NCI-H446 (cell line): ENCODE measurements at places on chromosomes 4 and X.

- DNase-seq: no peak
Observed at GRCh38 chr4:107877361-107877760, 52.6 kb downstream of the SGMS2 start.

GRCh38 chr4:84220990-84221389 is 278.1 kb downstream of the NKX6-1 start:
- no peak for DNase-seq

DNA sequence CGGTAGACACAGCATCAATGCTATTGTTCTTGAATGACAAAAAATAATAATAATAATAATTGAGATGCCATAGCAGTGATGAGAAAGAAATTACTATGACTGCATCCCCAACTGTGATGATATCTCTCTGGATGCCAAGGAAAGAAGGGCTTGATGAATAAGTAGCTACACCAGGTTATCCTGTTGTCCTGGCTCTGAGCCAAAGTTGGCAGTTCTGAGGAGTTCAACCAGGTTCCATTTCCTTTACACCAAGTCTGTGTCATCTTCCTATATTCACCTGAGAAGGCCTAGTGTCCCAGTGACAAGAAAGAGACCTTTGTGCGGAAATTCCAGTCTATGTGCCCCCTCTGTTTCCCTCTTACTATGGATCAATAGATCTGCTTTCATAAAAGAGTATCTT is 3.4 kb upstream of the MAML3 start:
- no peak for DNase-seq

DNA sequence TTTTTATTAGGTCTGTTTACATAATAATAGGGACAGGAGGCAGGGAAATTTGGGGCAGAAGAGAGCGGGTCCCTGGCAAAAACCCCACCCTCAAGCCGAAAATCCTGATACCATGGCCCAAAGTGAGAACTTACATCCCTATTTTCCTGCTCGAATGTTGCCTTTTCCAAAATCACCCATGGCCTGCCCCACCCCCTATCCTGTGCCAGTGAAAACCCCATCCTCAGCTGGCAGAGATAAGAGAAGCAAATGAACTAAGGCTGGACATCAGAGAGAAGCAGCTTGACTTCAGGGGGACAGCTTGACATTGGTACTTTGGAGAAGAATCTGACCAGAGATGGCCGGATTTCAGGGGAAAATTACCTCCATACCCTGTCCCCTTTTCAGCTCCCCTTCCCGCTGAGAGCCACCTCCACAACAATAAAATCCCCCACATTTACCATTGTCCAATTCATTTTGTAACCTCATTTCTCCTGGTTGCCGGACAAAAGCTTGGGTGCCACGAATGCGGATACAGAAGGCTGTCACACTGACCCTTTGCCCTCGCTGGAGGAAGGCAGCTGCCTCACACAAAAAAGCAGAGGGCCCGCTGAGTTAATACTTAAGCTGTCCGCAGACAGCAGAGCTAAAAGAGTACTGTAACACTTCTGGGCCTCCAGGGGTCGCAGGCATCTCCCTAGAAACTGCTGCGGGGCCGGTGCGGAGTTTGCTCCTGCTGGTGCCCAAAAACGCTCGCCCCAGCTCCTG is 196.2 kb downstream of the SNCA start:
- no peak for DNase-seq

- no peak for DNase-seq
Observed at GRCh38 chr4:151962138-151962823, 201.5 kb upstream of the GATB start.

DNA sequence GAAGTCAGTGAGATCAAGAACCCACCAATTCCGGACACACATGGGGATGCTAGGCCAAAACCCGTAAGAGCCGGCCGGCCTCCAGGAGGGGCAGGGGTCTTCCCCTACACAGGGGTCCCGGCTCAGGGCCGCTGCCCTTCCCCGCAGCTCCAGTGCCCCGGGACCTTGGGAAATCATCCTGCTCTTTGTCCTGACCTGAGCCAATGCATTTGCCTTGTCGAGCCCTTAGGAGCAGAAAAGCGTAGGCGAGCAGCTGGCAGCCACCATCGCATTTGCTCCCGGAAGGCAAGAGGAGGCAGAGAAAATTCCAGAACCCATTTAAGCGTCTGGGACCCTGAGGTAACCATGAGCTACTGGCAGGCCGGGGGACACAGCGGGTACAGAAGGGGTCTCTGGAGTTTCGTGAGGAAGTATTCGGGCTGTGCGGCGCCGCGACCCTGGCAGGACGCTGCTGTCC is 7.4 kb upstream of the TNIP2 start:
- DNase-seq: no peak

DNA sequence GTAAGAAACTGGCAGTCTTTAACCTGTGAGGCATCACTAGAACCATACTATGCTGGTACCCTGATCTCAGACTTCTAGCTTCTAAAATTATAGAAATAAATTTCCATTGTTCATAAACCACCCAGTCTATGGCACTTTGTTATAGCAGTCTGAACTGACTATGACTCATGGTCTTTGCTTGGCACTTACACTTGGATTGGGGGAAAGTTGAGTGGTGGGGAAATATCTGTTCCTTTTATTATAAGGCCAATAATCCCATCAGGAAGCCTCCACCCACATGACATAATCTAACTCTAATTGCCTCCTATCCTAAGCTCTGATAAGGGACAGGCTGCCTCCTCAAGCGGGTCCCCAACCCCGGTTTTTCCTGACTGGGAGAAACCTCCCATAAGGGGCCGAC is 61.4 kb upstream of the PACRGL start:
- no peak for DNase-seq

GRCh38 chr4:111847296-111848008 is 297.8 kb upstream of the FAM241A start:
- DNase-seq: no peak

DNA sequence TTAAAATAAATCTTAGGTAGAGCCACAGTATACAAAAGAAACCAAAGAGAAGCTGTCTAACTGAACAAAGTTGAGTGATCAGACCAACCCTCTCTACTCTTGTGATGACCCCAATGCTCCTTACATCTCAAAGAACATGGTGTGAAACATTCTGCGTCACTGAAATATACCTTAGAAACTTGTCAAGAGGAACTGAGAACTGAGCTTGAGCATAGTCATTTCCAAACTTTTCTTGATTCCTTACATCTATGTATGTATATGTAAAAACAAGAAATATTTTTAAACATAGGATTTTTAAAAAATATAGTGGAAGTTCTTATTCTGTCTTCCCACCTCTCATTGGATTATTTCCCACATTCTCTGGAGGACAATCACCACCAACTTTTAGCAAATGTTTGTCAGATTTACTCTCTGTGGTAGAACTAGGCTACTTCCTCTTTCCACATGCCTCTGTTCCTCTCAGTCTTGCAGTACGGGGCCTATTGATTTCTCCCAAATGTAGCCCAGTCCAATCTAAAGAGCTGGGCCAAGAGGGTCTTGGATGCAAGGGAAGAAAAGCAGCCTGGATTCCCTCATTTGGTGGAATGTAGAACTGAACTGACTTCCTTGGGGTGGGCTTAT is 98.2 kb upstream of the HHIP start:
- no peak for DNase-seq

DNA sequence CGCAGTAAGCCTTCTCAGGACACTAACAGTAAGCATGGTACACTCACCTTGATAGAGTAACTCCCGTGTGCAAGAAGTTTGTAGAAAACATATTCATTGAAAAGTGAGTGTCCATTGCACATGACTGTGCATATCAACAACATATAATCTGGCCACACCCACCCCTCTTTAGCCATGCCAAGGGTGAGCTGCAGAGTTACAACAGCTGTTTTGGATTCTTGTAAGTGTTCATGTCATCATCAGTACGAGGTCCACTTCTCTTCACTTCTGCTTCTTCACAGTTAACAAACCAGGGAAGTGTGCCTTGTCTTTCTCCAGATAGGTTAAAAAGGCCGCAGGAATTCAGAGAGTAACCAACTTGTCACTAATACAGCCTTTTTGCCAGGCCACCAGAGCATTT is 116.6 kb downstream of the IRF2 start:
- no peak for DNase-seq

DNA sequence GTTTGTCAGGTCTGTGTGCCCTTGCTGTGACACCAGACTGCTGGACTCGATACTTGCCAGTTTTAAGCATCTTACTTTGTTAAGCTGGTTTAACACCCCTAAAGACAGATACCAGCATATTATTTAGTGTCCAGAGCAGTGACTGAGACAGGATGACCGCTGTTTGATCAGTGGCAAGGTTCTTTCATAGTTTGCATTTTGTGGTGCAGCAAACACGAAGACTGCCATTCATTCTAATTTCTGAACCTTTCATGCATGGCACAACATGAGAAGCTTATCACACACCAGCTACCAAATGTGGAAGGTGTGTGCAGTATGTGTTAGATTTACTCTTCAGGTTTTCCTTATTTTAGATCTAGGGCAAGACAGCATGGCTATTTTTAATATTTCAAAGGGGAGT is 28.2 kb downstream of the JADE1 start:
- DNase-seq: no peak

- DNase-seq: no peak
Observed at GRCh38 chr4:120630427-120630826, 292.1 kb downstream of the PRDM5 start.

DNA sequence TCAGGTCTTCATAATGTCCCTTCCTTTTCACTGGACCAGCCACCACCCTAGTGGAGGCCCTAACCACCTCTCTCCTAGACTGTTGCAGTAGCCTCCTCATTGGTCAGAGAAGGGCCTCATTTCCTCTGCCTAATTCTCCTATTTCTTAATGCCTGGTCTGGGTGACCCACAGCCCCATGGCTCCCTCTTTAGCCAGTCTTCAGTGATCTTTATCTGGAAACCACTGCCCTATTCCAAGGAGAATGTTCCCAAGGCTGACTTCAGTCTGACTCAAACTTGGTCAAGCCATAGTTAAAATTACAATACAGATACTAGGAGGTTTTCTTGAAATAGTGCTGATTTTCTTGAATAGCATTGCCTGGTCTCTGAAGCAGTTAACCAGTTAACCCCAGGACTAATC is 53.6 kb upstream of the PRPS1 start:
- DNase-seq: no peak

DNA sequence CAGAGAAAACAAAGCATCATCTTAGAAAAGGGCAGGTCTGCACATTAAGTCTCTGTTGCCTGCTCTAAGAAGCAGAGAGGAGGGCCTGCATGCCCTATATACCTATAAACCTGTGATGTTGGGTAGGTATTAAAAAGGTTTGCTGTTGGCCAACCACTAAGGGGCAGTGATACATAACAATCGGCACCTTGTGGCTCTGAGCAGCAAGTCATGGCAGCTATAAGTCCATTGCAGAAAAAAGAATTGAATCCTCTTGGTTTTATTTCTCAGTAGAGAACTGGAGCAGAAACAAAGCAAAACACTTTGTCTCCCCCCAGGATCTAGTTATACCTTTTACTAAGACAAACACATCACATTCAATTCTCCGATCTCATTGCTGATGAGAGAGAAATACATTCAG is 1364.4 kb downstream of the STIM2 start:
- no peak for DNase-seq

DNA sequence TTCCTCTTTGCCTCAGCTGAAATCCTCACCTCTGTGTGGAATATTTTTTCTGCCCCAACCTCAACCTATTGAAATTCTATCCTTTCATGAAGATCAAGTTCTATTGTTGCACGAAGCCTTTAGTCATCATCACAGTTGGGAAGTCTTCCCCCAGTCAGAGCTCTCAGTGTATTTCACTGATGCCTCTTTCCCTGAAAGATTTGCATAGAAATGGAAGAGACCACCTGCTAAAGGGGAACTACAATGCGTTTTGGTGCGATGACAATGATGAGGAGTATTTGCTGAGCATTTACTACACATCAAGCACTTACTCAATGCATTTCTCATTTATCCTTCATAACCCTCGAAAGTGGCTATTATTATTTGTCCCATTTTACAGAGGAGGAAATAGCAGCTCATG is 151.2 kb upstream of the KLF3 start:
- DNase-seq: no peak

DNA sequence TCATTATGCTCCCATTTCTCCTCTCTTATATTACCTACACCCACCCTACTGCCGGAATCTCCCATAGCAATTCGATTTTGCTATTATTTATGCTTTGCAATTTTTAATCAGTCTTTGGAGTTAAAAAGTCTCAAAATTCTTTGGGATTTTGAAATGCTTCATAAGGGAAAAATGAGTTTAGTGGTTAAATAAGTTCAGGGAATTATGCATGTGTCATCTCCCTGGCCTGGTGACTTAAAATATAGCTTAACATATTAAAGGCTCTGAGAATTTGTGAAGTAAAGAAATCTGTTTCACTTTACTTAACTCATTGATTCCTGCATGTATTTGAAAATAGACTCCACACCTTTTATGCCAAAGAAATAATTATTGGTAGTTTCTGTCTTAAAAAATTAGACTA is 185.1 kb upstream of the DIPK2B start:
- DNase-seq: no peak

DNA sequence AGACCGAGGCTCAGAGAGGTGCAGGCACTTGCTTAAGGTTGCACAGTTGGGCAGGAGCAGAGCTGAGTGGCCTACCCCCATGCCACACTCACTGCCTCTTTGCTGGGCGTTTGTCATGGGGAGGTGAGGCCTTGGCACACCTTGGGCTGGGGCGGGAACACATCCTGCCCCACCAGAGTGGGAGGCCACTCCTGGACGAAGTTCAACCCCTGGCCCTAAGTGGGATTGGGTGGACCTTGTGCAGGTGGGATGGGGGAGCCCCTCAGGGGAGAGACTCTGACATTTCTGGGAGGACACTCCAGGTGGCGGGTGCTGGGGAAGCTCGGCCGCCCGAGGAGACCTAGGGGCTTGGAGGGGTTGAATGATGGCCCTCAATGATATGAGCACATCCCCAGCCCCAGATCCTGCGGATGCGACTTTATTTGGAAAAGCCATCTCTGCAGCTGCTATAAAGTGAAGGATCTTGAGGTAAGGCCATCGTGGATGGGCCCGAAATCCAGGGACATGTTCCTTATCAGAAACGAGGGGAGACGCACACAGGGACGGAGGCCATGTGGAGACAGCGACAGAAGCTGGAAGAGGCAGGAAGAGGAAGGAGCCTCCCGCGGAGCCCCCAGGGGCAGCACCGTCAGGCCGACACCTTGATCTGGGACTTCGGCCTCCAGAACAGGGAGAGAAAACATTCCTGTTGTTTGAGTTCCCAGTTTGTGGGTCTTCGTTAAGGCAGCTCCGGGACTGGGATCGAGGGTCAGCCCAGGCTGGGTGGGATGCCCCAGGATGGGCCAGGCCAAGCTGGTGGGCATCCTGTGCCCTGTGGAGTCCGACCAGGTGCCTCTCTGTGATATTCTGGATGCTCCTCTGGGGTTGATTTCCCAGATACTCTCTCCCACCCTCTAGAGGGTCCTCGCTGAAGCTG is 111.6 kb upstream of the LRPAP1 start:
- DNase-seq: no peak

GRCh38 chr4:3355266-3355748 is 62.5 kb downstream of the RGS12 start:
- DNase-seq: no peak

DNA sequence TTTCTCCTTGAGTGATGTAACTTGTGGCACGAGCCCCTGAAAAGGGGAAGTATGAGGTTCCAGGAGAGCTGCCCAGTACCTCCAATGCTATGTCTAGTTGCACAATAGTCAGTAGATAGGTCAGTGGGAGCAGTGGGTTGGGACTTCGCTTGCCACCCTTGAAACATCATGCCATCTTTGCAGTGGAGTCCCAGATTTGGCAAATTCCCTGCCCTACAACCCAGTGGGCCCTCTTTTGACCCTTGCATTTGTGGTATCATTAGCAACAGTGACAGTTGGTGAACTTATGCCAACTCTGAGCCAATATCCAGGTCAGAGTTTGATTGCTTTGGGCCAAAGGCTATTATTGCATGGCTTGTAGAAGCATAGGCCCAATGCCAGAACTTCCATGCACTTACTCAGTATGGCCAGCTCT is 12.3 kb downstream of the FHL1 start:
- DNase-seq: no peak
